Ammon's horn (tissue), 1 donor: ENCODE measurements at places on chromosomes 2 and 18.

GRCh38 chr2:133561045-133561852, 7.0 kb downstream of the NCKAP5 start:
- DNase-seq = peak; percentile 85

DNA sequence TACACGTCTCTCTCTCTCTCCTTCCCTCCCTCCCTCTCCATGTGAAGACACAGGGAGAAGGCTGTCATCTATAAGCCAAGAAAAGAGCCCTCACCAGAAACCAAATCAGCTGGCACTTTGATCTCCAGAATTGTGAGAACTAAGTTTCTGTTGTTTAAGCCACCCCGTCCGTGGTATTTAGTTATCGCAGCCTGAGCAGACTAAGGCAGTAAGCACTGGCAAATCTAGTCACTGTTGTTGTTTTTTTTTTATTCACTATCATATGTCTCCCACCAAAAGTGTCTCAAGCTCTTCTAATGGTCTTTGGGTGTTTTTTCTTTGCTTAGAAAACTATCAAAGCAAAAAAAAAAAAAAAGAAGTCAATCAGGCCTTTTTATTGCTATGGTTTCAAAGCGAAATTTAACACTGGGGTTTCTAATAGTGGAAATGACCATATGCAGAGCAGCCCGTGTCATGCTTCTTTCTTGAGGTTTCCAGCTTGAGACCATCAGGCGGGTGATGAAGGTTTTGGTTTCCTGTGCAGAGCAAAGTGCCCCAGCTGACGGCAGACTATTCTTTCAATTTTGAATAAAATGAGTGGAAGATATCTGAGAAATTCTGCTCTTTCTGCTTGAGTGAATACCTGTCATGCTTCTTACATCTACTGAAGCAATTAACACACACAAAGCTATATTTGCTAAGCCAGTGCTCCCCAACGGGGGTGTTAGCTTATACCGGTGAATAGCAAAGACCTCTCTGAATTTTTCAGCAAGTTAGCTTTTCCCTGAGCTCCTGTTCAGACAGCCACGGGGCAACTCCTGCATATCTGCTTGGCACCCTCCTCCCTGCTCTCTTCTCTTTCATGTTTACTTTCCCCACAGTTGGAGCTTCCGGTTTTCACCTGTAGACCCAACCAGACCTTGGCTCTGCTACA, 394.1 kb upstream of the ATP5MC3 start:
- no peak for DNase-seq

DNA sequence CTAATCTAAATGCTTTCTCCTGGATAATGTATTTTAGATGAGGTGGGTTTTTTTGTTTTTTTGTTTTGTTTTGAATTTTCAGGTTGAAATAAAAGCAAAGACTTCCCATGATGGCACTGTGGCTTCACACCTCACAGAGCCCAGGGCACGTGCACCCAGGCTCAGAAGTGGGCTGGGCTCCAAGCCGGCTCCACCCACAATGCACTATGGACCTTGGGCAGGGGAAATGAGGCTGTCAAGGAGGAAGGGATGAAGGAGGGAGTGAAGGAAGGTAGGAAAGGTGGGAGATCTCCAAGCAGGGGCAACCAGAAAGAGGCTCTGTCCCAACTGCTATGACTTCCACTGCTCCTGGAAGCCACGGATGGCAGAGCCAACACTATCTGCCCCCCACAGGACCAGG, 60.4 kb downstream of the BIN1 start:
- DNase-seq = no peak

GRCh38 chr2:70161069-70161534, 29.7 kb downstream of the C2orf42 start:
- DNase-seq = no peak

- DNase-seq = no peak
These were observed 138.6 kb upstream of the SCN7A start for GRCh38 chr2:166632616-166633015.

DNA sequence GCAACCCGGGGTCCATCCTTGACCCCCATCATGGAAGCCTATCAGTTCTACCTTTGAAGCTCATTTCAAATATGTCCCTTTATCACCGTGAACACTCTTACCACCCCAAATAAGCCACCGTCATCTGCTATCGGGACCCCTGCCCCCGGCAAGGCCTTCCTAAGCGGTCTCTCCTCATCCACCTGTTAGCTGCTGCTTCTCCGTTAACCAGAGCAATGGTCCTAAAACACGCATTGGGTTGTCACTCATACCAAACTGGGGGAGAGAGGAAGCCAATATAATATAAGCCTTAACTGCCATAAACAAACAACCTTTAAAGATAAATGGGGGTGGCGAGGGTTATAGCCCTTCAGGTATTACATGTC, 680 bp downstream of the ASNSD1 start:
- DNase-seq = no peak
